ENCODE measurements at places on chromosomes 13 and 19. TPM values are rescaled to one million over a fixed set of nuclear protein-coding genes. Genes with fewer than 3 reads are reported as not detected.

The NLRP7 gene
- not detected for total RNA-seq

The CD79A gene
- not detected for total RNA-seq

The TINCR gene
- under 0.01 TPM for total RNA-seq

The PLVAP gene
- total RNA-seq: 1.1 TPM

The STOML3 gene
- total RNA-seq: not detected

The FZR1 gene
- 35.6 TPM for total RNA-seq

The SYNGR4 gene
- total RNA-seq: not detected

The C19orf67 gene
- not detected for total RNA-seq

The MEIOSIN gene
- total RNA-seq: not detected

The SLC7A9 gene
- 0.08 TPM for total RNA-seq

The GGN gene
- under 0.01 TPM for total RNA-seq

The ZNF728 gene
- 0.23 TPM for total RNA-seq

The ACP7 gene
- 0.23 TPM for total RNA-seq

The RPL13A gene
- 2,421 TPM for total RNA-seq

The PRTN3 gene
- not detected for total RNA-seq

The TEX29 gene
- total RNA-seq: 3.6 TPM

The CC2D1A gene
- 4.8 TPM for total RNA-seq

The IL27RA gene
- total RNA-seq: 4.4 TPM

The LRFN3 gene
- 1.5 TPM for total RNA-seq

The GNA15 gene
- not detected for total RNA-seq

The KLK8 gene
- total RNA-seq: not detected

The RASIP1 gene
- total RNA-seq: 0.59 TPM

The CERS1 gene
- 4.4 TPM for total RNA-seq

The FFAR1 gene
- not detected for total RNA-seq

The TTC9B gene
- not detected for total RNA-seq

The NAA16 gene
- 5.7 TPM for total RNA-seq

The YJEFN3 gene
- total RNA-seq: 0.15 TPM

The PSG2 gene
- not detected for total RNA-seq

The CRX gene
- total RNA-seq: not detected

The GIPR gene
- not detected for total RNA-seq

The ERICH4 gene
- total RNA-seq: not detected

The SYCN gene
- total RNA-seq: not detected

The APOC4 gene
- total RNA-seq: not detected

All from smooth muscle cell of the coronary artery (primary cell).